Putamen (tissue), 1 donor: ENCODE measurements at places on chromosomes 4 and X.
A peak's percentile ranks its signal among the peaks of the same experiment; 100 is the strongest.

GRCh38 chr4:25401066-25401465 is 24.0 kb downstream of the ANAPC4 start:
- DNase-seq, result no peak

GRCh38 chr4:87005690-87006425 is 71.0 kb downstream of the AFF1 start:
- DNase-seq, result peak; percentile 45

DNA sequence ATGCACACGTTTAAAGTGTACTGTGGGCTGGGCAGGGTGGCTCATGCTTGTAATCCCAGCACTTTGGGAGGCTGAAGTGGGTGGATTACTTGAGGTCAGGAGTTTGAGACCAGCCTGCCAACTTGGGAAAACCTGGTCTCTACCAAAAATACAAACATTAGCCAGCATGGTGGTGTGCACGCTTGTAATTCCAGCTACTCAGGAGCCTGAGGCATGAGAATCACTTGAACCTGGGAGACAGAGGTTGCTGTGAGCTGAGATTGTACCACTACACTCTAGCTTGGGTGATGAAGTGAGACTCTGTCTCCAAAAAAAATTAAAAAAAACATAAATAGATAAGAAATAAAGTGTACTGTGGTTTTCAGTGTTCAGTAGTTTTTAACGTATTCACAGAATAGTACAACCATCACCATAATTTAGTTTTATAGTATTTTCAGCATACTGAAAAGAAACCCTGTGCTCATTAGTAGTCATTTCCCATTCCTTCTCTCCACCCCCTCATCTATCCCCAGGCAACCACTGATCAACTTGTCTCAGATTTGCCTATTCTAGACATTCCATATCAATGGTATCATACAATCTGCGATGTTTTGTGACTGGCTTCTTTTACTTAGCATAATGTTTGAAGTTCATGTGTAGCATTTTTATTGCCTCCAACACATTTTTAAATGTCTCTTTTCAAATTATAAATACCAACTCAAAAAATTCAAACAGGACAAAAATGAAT is 19.1 kb downstream of the SLAIN2 start:
- DNase-seq, result no peak

- peak; percentile 70 for DNase-seq
Observed at GRCh38 chr4:102501447-102501696, 213 bp downstream of the NFKB1 start.

DNA sequence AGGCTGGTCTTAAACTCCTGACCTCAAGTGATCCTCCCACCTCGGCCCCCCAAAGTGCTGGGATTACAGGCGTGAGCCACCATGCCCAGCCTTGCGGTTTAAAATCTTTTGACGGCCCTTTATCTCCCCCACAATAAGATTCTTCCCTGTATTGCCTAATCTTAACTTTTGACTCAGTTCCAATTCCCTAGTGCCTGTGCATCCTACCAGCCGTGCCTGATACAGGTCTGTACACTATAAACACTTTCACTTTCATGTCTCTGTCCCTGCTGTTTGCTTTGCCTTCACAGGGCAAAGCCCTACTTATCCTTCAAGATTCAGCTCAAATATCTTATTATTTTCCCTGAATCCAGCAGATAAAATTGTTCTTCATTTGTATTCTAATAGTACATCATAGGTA is 74.6 kb downstream of the WDR44 start:
- DNase-seq, result no peak

DNA sequence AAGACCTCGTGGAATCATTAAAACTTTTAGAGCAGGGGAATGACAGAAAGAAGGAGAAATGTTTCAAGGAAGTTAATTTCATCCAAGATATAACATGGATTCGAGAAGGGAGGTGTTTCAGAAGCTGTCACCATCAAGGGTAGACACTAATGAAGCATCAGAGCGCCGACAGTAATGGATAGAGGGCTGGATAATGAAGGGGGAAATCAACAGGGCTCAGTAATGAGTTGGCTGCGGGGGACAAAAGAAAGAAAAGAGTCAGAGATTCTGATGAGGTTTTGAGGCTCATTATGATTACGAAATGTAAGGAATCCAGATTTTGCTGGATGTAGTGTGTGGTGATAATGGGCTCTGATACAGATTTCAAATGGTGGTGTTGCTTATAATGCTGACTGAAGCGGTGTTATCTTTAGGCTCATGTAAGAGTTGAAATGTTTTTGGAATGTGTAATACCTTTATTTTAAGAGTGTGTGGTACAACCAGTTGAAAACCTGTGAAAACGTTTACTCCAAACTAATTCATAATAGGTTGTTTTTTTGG is 39.3 kb upstream of the TENM3 start:
- no peak for DNase-seq

DNA sequence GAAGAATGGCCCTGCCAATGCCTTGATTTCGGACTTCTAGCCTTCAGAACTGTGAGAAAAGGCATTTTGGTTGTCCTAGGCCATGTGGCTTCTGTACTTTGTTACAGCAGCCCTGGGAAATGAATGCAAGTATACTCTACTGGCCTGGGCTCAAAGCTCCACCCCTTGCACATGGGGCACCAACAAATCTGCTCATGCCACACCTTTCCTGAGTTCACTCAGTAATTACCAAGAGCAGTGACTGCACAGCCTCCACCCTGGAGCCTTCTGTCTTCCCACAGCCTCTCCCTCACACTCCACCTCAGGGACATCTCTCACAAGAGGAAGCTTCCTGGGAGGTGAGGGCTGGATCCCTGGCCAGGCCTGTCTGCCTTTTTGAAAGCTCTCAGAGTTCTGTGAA is 29.1 kb upstream of the GAB1 start:
- no peak for DNase-seq

DNA sequence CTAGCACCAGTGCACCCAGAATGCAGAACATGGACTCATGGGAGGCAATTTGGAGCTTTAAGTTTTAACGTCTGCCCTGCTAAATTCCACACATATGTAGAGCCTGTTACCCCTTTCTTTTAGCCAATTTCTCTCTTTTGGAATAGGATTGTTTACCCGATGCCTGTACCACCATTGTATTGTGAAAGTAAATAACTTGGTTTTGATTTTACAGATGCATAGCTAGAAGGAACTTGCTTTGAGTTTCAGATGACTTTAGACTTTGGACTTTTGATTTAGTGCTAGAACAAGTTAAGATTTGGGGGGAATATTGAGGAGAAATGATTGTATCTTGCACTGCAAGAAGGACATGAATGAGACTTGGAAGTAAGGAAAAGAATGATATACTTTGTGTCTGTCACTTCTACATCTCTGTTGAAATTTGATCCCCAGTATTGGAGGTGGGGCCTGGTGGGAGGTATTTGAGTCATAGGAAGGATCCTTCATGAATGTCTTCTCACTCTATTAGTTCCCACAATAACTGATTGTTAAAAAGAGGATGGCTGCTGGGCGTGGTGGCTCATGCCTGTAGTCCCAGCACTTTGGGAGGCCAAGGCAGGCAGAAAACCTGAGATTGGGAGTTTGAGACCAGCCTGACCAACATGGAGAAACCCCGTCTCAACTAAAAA is 794.8 kb upstream of the LCORL start:
- no peak for DNase-seq

DNA sequence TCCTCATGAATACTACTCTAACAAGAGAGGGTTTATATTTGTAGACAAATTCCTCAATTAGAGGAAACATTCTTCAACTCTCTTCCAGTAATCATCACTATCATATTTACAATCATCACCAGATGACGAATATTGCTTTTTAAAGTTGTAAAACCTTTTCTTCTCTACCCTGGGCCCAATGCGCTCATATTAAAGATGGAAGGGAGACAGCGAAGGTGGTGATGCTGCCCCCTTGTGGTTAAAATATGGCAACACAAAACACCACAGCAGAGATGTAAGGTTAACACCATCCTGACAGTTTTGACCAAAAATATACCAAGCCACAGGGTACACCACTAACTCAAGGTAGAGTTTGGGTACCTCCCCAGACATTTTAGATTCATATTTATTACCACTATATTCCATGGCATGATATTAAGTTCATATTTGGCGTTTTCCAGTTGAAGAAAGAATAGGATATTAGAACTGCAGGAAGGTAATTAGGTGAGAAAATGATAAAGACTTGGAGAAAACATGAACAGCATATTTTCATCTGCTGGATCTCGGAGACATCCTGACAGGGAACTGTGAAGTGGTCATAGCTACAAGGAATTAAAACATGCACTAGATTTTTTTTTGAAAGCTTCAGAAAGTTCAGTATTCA is 72.8 kb downstream of the SLC9A7 start:
- no peak for DNase-seq

- no peak for DNase-seq
Observed at GRCh38 chrX:23185951-23186350, 148.7 kb upstream of the PTCHD1 start.

GRCh38 chr4:1841201-1841886 is 14.6 kb downstream of the LETM1 start:
- DNase-seq, result no peak

- no peak for DNase-seq
Observed at GRCh38 chrX:24147165-24147564, 2.4 kb upstream of the ZFX start.

- DNase-seq, result no peak
Observed at GRCh38 chr4:40878548-40879055, 128.8 kb downstream of the NSUN7 start.

DNA sequence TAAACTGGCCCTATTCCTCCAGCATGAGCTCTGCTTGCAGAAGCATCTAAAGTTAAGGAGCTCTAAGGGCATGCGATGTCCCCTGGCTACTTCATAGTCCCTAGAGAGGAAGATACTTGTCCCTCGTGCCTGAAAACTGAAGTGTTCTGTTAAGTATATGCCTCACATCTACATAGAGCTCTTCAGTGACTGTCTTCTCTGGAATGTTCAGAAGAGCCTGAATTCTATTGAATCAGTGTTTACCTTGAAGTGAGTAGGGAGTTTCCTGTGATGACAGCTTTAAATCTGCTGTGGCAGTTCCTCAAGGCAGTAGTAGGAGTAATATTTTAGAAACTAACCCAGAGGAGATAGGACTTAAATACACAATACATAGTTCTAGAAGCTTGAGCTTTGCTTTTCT is 111.2 kb downstream of the ZNF518B start:
- DNase-seq, result no peak

- DNase-seq, result no peak
Observed at GRCh38 chr4:22911285-22911684, 218.5 kb downstream of the GBA3 start.

DNA sequence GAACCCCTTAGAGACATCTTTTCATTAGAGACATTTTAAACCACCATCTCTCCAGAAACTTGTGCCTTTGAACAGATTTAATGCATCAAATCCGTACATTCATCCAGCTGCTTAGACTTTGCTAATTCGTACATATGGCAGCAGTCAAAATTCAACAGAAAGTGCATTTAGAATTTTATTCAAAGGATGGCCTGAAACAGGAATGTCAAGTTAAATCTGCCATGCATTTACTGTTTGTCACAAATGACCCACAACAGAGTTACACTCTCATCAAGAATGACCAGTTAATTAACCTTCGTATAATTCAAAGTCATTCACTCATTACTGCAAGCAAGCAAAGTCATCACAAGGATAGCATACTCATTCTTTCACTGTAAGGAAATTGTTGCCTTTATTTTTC is 284.3 kb downstream of the SLC7A11 start:
- no peak for DNase-seq

- no peak for DNase-seq
Observed at GRCh38 chrX:107450823-107451509, 1.5 kb downstream of the FRMPD3 start.

DNA sequence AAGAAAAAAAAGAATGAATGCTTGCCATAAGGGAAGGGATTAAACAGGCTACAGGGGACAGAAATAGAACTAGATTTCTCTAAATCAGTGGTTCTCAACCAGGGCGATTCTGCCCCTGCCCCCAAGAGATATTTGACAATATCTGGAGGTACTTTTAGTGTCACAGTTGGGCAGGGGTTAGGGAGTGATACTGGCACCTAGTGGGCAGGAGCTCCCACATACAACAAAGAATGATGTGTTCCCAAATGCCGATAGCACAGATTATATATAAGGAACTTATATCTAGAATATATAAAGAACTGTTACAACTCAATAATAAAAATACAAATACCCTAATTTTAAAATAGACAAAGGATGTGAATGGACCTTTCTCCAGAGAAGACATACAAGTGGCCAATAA is 14.7 kb downstream of the S100G start:
- DNase-seq, result no peak

- no peak for DNase-seq
Observed at GRCh38 chr4:161554372-161554990, 609.3 kb downstream of the FSTL5 start.

- peak; percentile 39 for DNase-seq
Observed at GRCh38 chr4:5045097-5045496, 6.2 kb upstream of the STK32B start.

- DNase-seq, result no peak
Observed at GRCh38 chrX:119087121-119087520, 14.3 kb downstream of the CT47C1 start.

GRCh38 chrX:20029728-20030127 is 38.9 kb upstream of the BCLAF3 start:
- DNase-seq, result no peak

DNA sequence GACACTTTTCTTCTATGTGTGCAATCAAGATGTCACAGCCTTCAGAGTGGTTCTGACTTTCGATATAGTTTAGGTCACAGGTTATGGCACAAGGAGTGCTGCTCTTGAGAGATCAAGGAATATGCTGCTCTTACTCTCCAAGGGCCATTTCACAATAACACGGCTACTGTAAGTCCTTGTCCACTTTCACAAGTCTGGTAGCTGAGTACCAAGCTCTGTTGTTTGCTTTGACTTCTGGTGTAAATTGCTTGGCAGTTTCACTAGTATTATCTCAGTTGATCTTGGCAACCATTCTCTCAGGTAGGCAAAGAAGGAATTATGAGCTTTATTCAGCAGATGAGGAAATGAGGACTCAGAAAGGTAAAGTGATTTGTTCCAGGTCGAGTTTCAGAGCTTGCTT is 35.4 kb upstream of the SPANXB1 start:
- no peak for DNase-seq

DNA sequence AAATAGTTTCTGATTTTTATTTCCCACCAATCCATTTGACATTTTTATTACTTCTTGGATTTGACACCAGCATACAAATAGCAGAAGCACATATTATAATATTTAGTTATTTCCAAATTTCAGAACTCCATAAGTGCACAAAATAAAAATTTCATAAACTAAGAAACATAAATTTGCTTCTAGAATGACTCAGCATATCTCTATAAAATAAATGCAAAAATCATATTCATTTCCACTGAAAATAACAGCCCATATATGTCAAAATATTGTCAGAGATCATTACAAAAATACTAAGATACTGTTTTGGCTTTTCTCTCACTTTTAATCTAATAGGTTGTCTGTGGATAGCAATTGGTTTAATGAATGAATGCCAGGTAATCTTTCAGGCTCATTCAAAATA is 1654.2 kb downstream of the PCDH19 start:
- DNase-seq, result no peak

DNA sequence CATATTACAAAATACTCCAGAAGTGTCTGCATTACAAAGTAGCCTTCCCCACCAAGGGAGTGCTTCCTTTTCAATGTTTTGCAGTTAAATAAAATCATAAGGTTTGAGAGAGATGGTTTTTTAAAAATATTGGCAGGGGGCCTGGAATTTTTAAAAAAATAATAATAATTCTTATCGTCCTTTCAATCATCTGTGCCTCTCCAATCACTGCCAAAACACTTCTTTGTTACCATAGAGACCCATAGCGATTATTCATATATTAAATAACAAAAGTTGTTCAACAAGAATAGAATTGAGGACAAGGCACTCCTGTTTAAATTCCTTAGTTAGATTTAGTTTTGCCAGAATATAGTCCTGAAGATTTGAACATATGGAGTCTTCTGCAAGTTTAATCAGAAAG is 203.1 kb downstream of the FAT4 start:
- no peak for DNase-seq
